ENCODE measurements at places on chromosomes 2 and 18.

GRCh38 chr2:190158798-190159434 is 96.4 kb upstream of the MSTN start:
- DNase-seq: no peak

DNA sequence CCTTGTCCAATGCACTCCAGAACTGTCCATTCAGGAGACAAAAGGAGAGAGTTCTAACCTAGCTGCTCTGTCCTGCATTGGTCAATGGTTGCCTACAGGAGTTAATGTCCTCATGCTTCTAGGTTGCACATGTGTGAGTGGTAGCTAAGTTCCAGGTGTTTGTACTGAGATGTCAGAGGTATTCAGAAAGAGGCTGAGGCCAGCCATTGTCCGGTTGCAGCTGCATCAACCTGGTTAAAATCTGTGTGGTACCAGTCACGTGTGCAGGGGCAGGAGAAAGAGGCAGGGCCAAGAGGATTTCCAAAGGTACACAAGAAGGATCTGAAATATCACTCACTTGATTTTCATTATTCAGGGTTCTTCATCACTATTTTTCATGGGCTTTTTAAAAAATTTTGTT is 70.8 kb downstream of the DTNA start:
- DNase-seq: no peak

- no peak for DNase-seq
These were observed 50.8 kb upstream of the TMEM87B start for GRCh38 chr2:112004253-112004645.

DNA sequence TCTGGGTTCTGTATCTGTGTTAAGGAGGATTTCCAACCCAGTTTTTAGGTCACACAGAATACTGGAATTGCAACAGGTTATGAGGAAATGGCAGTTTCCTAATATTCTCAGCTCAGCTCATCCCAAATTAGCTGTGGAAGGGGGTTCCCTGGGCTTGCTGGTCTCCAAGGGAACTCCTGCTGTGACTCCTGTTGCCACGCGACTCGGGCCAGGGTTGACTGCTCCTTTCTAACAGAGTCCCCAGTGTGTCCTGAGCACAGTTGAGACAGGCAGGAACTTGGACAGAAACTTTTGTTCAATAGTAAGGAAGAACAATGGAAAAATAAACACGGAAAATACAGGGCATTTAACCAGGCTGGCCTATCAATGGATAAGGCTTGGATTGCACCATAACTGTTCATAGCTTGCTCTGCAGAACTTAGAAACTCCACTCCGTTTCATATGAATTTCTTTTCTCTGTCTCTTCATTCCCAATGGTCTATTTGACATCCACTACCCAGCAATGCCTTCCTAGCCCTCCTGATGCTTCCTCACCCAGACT is 3.8 kb upstream of the ROCK2 start:
- DNase-seq: no peak

- DNase-seq: no peak
These were observed 28.3 kb upstream of the E2F6 start for GRCh38 chr2:11494310-11494709.

DNA sequence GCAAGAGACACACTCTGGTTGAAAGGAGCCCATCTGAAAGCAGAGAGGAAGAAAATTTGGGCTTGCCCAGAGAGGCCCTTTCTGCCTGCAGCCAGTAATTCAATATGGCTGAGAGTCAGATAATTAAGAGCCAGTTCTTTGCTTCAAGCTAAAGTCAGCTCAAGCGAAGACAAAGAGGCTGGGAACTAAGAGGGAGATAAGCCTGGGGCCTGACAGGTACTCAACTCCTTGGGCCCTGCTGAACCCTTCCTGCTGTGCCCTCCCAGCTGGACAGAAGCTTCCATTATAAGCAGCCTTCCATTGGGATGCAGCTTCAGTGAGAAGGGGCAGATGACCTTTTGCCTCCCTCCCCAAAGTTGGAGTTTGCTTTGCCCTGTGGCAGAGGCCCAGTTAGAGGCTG is 12.0 kb downstream of the FBXO41 start:
- DNase-seq: no peak

- peak; percentile 74 for DNase-seq
These were observed 10.0 kb downstream of the INPP4A start for GRCh38 chr2:98454500-98455235.

DNA sequence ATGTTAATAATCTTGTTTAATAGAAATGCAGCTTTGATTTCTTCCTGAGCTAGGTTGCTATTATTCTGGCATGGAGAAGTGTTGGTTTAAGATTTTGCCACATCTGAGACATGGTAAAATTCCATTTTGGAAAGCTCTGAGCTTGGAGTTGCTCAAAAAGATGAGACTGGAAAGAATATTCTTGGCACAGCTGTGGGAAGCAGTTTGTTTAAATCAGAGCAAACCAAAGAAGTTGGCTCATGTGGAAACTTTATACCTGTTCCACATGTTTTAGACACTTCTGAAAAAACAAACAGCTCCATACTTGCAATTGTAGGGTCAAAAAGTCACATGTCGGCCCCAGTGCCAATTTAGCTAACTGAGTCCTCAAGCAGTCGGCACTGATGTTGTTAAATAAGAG is 116.6 kb downstream of the SLC4A3 start:
- DNase-seq: no peak

- peak; percentile 45 for DNase-seq
These were observed 630 bp downstream of the PPM1G start for GRCh38 chr2:27408601-27409320.

- peak; percentile 7 for DNase-seq
These were observed 4.1 kb upstream of the TNP1 start for GRCh38 chr2:216863946-216864345.

DNA sequence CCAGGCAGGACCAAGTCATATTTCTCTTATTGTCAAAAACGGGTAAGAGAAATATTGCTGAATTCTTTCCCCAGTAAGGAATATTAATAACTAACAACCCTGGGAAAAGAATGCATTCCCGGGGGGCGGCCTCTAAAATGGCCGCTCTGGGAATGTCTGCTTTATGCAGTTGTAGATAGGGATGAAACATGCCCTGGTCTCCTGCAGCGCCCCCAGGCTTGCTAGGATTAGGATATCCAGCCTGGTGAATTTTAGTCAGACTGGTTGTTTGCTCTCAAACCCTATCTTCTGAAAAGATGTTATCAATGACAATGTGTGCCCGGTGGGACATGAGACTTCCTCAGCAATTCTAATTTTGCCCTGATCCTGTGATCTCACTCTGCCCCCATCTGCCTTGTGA is 448.1 kb downstream of the PTH2R start:
- no peak for DNase-seq

GRCh38 chr18:34710934-34711333 is 836 bp downstream of the DTNA start:
- peak; percentile 92 for DNase-seq

DNA sequence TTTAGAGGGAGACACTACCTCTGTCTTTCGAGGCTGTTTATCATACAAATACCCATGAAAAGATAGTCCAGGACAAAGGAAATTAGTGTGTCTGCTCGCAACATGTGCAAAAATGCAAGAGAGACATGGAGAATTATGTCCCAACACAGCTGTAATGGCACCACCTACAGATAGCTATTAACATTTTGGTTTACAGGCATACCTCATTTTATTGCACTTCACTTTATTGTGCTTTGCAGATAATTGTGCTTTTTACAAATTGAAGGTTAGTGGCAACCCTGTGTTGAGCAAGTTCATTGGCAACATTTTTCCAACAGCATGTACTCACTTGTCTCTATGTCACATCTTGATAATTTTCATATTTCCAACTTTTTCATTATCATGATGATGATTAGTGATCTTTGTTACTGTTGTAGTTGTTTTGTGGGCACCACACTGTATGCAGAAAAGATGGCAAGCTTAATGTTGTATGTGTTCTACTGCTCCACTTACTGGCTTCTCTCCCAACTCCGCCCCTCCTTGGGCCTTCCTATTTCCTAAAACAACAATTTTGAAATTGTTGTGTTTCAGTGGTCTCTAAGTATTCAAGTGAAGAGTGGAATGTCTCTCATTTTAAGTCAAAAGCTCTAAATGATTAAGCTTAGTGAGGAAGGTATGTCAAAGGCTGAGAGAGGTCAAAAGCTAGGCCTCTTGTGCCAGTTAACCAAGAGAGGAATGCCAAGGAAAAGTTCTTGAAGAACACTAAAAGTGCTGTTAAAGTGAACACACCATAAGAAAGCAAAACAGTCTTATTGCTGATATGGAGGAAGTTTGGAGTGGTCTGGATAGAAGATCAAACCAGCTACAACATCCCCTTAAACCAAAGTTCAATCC is 52.0 kb downstream of the ANKRD12 start:
- DNase-seq: no peak

DNA sequence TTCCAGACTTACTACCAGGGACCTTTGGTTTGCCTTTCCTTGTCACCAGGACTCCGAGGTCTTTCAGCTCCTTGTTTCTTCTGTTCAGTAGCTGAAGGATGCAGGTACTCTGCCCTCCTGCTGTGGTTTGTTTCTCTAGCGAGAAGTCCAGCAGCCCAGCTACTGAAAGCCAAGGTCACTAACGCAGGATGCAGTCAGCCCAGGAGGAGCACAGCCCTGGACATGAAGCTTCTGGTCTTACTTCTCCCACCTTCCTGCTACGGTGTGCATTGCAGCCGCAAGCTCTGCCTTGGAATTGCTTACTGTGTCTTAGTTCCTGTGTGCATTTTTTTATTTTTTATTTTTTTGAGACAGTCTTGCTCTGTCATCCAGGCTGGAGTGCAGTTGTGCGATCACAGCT is 62.4 kb downstream of the DGKD start:
- DNase-seq: no peak
